ENCODE measurements at places on chromosomes 7 and 10.

GRCh38 chr10:102397222-102398171 lies 2.0 kb downstream of the NFKB2 start:
- DNase-seq = no peak

GRCh38 chr7:104848138-104848990 lies 165.6 kb upstream of the KMT2E start:
- no peak for DNase-seq

GRCh38 chr7:37532636-37533035 lies 84.0 kb upstream of the ELMO1 start:
- DNase-seq = no peak

- DNase-seq = no peak
These were observed 39.5 kb upstream of the FOXK1 start for GRCh38 chr7:4642468-4643203.

DNA sequence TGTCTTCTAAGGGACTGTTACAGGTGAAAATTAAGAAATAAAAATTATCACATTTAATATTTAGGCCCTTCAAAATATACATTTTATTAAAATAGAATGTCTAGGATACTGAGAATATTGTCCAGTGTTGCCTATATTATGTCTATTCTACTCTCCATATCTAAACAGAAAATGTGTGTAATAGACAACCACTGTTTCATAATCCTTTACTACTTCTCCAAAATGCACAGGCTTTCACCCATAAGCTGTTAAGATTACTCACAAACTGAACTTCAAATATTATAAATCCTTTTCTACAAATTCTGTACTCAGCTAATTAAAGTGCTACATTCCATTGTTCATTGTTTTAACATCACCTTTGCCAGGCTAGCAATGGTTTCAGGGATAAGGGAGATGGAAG lies 56.7 kb upstream of the TFEC start:
- no peak for DNase-seq

DNA sequence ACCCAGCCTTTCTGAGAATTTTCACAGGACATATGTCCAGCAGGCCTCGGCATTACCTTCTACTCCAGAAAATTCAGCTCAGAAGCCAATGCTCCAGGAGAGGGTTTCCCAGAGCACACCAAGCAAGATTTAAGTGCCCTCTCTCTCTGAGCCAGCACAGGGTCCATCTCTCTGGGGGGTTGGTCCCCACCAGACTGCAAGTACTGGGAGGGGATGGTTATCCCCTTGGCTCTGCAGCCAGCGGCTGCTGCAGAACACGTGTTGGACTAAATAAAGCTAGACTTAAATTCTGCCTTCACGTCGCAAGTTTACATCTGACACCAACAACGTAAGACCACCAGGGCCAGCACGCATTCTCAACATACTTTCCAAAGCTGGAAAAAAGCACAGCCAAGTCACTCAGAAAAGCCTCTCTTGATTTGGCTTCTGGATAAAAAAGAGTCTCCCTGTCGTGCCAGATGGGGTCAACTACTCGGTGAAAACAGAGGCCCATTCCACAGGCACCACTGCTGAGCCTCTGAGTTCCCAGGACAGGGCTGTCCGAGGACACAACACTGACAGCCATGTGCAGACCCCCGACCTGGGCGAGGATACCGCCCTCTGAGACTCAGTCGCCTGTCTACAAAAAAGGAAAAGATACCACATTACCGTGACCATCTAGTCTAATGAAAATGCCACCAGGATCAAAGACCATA lies 77.3 kb downstream of the CTBP2 start:
- DNase-seq = no peak

All from stimulated activated CD8-positive, alpha-beta memory T cell treated with anti-CD3 and anti-CD28 coated beads, Interleukin-15, amount 100 ng/mL, for 4 hours (primary cell).